Activated naive CD4-positive, alpha-beta T cell treated with anti-CD3 and anti-CD28 coated beads, Interleukin-2, amount 50 U/mL, for 72 hours (primary cell): ENCODE measurements at places on chromosomes 1 and 21. TPM values are rescaled to one million over a fixed set of nuclear protein-coding genes. Genes with fewer than 3 reads are reported as not detected.

TMPRSS15 gene
- not detected for total RNA-seq

ALPL gene
- total RNA-seq: not detected

SPATA21 gene
- not detected for total RNA-seq

PPFIA4 gene
- total RNA-seq: 1.9 TPM

BATF3 gene
- total RNA-seq: 31.4 TPM

ATP6V0B gene
- 86.5 TPM for total RNA-seq

CELSR2 gene
- 3.9 TPM for total RNA-seq

NR1I3 gene
- total RNA-seq: not detected

LCE5A gene
- not detected for total RNA-seq

HSD3B1 gene
- not detected for total RNA-seq

OR2AK2 gene
- 0.25 TPM for total RNA-seq

ATP1A4 gene
- not detected for total RNA-seq

APCS gene
- not detected for total RNA-seq

KRTAP10-11 gene
- total RNA-seq: not detected

LAD1 gene
- total RNA-seq: not detected

S100A6 gene
- 445 TPM for total RNA-seq

GOLT1A gene
- total RNA-seq: 1.1 TPM
